ENCODE measurements at places on chromosomes 2 and 18.

DNA sequence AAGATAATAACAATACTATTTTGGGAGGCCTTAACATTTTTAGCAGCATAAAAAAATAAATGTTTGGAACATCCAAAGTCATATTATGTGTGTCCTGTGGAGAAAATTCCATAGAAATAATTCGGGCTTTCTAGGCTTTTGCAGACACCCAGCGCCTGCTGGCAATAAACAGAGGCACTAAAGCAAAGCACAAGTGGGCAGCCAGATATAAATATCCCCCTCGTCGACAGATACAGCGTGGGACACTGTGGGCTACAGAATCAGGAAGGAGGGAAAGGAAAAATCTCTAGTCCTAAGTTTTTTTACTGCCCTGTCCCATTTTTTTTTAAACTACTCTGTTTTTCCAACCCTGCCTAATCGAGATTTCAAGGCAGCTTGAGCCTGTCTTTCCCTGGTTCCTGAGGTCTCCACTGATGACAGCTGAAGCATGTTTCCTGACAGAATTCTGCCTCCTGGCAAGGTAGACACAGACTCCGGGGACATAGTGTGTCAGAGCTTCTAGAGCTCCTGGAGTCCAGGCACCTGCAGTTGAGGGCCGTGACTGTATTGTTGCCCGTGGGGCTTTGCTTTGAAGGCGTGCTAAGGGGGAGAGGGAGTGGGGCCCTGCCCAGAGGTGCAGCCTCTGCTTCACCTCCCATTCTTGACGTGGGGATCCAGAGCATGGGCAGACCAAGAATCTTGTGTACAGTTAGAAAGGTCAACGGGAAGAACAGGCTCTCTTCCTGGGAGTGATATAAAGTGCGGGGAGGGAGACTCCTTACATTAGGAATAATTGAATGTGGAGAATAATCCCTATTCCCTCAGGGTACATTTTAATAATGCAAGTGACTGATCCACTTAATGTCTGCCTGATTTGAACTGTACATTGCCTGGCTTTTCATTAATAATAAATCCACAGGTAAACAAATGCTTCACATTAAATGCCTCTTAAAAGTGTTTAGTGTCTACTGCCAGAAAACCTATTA lies 232.3 kb downstream of the DCC start:
- no peak for DNase-seq

DNA sequence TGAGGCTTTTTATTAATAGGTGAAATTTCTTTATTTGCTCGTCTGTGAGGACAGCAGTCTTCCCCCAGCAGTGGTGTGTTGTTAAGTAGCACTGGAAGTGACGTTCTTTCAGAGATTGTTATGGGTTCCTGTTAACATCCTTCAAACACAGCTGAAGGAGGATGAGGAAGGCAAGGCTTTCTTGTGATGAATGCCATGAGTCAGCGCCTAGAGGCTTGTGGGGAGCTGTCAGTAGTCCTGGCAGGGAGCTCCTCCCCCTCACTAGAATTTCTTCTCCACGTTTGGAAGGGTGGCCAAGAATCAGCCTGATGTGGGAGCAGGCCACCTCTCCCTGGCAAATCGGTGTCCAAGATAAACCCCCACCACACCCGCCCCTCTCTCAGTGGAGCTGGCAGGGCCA lies 113.2 kb downstream of the ARHGEF4 start:
- DNase-seq: no peak

GRCh38 chr2:121626777-121627524 lies 22.3 kb downstream of the CLASP1 start:
- DNase-seq: no peak

DNA sequence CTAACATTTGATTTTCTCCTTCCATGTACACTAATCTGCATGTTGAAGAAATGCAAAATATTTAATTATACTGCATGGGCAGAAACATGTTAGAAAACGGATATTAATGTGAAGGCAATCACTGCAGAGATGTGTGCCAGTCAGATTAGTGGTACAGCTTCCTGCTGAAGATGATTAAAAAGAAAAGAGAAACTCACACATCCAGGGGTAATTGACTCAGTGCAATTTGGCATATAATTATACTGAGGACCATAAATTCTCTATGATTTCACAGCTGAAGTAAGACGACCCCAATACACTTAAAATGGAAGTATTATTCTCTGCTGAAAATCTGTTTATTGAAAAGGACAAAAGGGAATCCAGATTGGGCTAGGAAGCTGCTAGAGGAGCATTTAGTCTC lies 243.4 kb downstream of the TGIF1 start:
- no peak for DNase-seq

- no peak for DNase-seq
Observed at GRCh38 chr2:41958251-41958650, 89.6 kb upstream of the PKDCC start.

GRCh38 chr2:187011206-187011832 lies 162.3 kb upstream of the ZSWIM2 start:
- no peak for DNase-seq

DNA sequence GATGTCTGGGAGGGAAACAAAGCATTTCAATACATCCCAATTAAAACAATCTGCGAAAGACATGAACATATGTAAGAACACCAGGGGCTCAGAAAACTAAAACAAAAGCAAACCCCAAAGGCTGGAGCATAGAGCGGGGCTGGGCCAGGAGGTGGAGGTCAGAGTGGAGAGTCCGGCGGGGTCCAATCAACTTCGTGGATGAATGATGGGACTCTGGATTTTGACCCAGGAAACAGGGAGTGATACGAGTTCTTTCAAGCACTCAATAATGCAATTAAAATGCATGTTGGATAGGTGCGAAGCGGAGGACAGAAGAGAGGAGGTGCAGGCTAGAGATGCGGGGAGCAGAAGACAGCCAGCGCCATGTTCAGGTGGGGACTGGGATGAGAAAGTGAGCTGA lies 200.7 kb upstream of the PXDN start:
- DNase-seq: no peak
